Esophagus mucosa (tissue), 1 donor: ENCODE measurements at places on chromosomes 4 and X.

GRCh38 chrX:134622813-134623185 lies 35.5 kb downstream of the PLAC1 start:
- no peak for ATAC-seq

DNA sequence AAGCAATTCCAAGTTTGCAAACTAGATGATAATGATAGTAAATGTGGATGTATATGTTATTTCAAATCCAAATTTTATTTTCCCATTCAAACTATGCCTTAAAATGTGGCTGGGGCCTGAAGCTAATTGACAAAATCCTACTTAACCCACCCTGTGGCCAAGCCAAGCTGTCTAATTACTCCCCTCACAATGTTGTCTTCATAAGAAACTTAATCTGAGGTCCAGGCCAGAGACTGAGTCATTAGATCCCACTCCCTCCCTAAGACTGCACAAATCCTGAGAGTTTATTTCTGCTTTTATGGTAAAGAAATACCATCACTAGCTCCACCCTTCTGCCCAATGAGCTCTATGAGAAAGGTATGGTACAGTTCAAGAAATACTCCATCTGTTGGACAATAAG lies 16.6 kb downstream of the SMPX start:
- ATAC-seq: no peak

DNA sequence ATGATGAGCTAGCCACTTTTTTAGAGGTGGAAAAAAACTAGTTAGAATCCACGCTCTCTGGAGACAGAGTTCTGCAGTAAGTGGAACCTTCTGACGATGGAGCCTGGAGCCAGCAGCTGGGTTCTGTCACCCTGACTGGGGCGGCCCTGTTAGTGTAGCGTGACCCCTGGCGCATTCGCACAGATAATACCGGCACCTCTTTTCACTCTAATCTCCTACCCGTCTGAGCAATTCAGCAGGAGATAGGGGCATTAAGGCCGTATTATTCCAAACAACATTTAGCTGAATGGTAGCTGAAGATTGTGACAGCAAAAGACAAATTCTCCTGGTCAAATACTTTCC lies 292.6 kb downstream of the FBXO8 start:
- no peak for ATAC-seq

GRCh38 chrX:56318076-56318475 lies 85.9 kb downstream of the KLF8 start:
- peak; percentile 84 for ATAC-seq

- peak; percentile 76 for ATAC-seq
Measured at GRCh38 chrX:108122748-108123147, 31.2 kb downstream of the ATG4A start.

GRCh38 chrX:2501559-2502102 lies 855 bp upstream of the DHRSX start:
- ATAC-seq: peak; percentile 29
